ENCODE measurements at places on chromosomes 1 and 21.

DNA sequence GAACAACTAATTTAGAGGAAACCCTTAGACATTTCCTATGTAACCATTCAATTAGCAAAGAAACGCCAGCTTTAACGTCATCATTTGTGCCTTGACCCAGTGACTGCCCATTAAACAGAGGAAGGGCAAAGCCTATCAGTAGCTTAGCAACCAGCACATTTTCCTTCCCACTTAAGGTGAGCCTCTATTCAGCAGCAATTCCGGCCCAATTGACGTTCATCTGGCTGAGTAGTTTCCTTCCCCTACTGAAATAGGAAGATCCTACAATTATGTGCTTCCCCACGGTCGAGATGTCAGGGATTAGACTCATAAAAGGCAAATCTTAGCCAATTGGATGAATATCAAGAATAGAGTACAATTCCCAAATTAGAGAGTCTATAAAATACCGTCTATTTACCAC lies 482.1 kb upstream of the ADAMTS5 start:
- no peak for DNase-seq

- DNase-seq: no peak
Measured at GRCh38 chr1:157095091-157095490, 4.5 kb downstream of the ETV3L start.

DNA sequence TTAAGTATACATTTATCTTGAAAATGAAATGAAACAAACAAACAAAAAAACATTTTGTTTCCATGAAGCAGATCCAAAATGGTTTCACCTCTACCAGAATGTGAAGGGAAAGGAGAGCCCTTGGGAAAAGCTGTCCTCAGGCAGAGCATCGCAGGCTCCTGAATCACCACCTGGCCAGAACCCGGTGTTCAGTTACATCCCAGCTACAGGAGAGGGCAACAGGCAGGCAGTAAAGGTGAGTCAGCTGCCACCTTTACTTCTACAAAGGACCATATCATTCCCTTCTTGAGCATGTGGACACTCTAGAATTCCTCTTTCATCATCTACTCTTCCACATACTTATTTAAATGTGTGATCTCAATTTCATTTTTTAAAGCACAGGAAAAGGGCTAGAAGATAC lies 151.2 kb downstream of the PIGK start:
- no peak for DNase-seq

- no peak for DNase-seq
Measured at GRCh38 chr1:26364956-26365355, 7.6 kb downstream of the ZNF683 start.

DNA sequence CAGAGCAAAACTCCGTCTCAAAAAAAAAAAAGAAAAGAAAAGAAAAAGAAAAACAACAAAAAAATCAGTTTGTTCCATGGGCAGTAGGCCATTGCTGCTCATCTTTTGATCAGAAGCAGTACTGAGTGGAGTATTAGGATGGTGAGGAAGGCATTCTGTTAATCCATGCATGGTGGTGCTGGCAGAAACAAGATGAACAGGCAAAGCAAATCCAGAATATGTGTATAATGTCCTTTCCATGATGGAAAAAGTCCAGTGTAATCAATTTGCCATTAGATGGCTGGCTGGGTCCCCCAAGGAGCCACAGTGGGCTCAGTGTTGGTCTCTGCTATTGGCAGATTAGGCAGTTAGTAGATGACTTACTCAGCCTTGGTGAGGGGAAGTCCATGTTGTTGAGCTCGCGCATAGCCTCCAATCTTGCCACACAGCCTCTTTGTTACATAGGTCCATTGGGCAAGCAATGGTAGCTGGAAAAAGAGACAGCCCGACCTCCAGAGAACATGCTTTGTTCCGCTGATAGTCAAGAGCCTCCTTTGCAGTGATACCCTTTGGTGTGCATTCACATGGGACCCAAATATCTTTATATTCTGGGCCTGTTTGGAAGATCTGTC lies 23.3 kb downstream of the H3-3A start:
- no peak for DNase-seq

DNA sequence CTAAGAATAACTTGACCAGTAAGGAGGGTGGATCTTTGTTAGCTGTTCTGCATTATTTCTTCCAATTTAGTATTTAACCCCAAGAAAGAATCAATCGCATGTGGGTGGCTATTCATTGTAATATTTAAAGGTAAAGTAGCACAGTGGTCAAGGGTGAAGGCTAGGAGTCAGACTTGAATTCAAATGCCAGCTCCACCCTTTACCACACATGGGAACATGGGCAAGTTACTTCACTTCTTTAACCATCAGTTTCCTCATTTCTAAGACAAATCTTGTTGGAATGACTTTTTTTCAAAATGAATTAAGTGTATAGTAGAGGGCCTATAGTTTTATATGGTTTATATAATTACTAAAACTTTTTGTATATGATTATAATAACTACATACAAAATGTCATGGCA lies 71.3 kb upstream of the S1PR1 start:
- DNase-seq: no peak

- no peak for DNase-seq
Measured at GRCh38 chr1:79295967-79296366, 289.4 kb upstream of the ADGRL4 start.

GRCh38 chr21:42619166-42619565 lies 34.3 kb upstream of the PDE9A start:
- no peak for DNase-seq
